Hypothalamus (tissue), 51 donors: ENCODE measurements at places on chromosomes 6 and 20.

- DNase-seq = no peak
Measured at GRCh38 chr20:48928832-48929725, 7.6 kb downstream of the ARFGEF2 start.

GRCh38 chr6:3895312-3895653 is 46.1 kb downstream of the FAM50B start:
- no peak for DNase-seq

- DNase-seq = no peak
Measured at GRCh38 chr6:157217894-157218370, 105.4 kb downstream of the TMEM242 start.

GRCh38 chr6:29295623-29296022 is 5.9 kb upstream of the OR14J1 start:
- DNase-seq = no peak

- DNase-seq = no peak
Measured at GRCh38 chr20:23434521-23435313, 4.8 kb upstream of the CSTL1 start.

- DNase-seq = no peak
Measured at GRCh38 chr6:108627692-108628550, 67.2 kb downstream of the FOXO3 start.

GRCh38 chr20:3115190-3116107 is 30.9 kb upstream of the AVP start:
- DNase-seq = peak; percentile 9

DNA sequence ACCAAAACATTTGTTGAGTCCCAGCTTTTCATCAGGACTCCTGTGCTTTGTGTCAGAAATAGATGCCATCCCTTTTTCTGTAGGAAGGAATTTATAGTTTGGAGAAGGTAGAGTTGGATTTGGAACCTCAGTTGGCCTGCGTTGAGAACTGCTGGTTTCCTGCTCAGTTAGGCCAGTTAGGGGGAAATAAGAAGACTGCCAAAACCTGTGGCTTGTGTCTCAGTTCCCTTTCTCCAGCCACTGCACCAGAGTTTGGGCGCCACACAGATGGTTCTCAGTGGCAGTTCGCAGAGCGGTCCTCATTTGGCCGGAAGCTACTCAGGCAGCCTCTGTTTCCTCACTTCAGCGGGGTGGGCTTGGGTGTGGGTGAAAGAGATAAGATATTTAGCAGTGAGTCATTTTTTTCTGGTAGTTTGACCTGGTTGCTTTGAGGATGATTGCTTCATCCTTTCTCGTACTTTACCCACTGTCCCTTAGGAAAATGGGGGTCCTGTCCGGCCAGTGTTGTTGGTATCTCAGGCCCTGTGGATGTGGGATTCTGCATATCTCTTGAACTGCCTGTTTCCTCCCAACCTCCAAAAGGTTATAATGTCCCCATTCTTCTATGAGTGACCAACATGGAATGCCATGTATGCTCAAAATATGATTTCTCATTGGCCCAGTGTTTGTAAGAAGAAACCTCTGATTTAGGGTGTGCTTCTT is 53.7 kb downstream of the JARID2 start:
- DNase-seq = peak; percentile 18

DNA sequence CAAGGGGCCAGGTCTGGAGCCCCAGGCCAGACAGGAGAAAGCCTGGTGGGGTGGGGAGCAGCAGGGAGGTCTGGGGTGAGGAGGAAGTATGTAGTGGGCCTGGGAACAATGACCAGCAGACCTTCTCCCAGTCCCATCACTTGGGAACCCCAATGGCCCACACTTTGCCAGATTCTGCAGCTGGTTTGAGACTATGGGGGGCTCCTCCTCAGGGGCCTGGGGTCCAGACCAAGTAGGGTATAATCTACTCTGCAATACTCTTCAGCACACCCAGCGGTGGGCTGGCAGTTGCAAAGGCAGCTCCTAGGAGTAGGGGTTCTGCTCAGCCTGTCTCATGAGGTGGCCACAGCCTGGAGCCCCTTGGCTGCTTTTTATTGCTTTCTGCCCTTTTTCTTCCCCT is 52.8 kb downstream of the NPEPL1 start:
- no peak for DNase-seq

GRCh38 chr6:90178384-90178855 is 118.2 kb downstream of the BACH2 start:
- no peak for DNase-seq

GRCh38 chr6:53634184-53634631 is 31.3 kb downstream of the KLHL31 start:
- DNase-seq = no peak

DNA sequence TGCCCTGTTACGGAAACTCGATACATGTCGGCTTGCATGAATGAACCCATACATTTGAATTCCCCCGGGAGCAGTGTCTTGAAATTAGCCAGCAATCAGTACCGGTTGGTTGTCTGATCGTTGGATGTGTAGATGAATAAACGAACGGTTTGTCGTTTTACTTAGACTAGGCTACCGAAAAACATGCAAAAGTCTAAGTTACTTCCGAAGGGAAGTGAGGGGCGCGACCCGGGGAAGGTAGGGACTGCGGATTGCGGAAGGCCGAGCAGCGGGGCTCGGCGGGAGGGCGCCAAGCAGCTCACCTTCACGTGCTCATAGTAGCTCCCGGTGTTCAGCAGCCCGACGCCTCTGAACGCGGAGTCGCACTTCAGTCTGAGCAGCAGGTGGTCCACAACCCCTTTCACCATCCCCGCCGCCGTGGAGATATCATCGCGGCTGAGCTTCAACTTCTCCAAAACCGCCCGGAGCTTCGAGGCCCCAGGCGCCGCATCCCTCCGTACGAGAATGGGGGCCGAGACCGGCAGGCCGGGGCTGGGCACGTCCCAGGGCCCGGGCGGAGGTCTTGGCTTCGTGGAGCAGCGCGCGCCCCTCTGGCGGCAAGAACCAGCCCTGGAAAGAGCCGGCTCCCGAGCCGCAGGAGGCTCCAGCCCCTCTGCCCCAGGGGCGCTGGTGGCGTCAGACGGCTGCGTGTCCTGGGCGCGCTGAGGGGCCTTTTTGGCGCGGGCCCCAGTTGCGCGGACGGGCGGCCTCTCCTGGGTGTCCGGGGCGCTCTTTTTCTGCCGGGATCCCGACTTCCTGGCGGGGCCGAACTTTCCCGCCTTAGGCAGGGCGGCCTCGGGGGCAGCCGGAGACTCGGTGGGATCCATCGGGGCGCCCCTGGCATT is 632 bp downstream of the CGAS start:
- DNase-seq = no peak

- DNase-seq = no peak
Measured at GRCh38 chr6:112117554-112117953, 30.2 kb downstream of the FAM229B start.

GRCh38 chr6:12815884-12816600 is 99.5 kb downstream of the PHACTR1 start:
- no peak for DNase-seq

DNA sequence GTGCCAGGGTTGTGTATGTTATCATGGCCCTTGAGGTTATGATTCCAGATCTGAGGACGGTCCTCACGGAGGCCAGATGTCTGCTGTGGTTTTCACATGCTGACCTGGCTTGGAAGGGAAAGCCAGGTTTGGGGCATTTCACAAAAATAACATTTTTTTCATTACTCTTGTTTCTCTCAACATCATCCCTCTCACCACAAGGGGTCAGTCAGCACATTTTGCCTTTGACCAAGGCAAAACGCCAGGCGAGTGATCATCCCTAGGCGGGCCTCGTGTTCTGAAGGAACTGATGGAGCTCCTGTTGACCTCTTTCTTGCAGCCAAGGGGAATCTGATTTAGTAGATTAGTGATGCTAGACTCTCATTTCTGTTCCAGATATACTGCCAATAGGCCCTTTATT is 133.5 kb downstream of the TBC1D7 start:
- peak; percentile 43 for DNase-seq
